ENCODE measurements at places on chromosomes 3 and 15.
A peak's percentile ranks its signal among the peaks of the same experiment; 100 is the strongest.

DNA sequence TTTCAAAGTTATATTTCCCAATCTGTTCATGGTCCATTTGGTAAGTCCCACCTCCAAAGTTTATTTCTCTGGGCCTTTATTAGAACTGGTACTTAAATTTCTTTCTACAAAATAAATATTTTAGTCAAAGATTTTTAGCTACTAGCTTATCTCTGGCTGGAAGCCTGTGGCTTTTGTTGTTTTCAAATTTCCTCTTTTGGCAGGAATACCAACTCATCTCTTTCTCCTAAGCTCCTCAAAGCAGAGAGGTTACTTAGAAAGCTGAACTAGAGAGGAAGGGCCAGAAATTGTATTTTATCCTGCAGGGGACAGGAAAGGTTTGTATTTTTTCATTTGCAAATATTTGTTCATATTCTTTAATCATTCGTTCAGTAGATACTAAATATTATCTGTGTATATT, 227.8 kb downstream of the TBL1XR1 start:
- DNase-seq: no peak

DNA sequence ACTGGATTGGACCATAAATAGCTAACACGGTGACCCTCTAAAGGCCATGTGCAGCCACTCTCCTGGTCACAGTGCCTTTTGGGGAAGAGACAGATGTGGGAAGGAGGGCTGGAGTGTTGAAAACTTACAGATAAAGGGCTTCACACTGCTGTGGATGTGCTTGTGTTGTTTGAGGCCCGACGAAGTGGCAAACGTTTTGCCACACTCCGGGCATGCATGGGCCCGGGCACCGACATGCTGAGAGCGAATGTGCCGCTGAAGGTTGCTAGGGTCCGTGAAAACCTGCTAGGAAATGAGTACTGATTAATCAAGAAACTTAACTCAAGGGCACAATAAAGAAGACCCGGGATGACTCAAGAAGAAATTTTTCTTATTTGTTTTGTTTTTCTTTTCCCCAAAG, 542.6 kb downstream of the MECOM start:
- DNase-seq: no peak

DNA sequence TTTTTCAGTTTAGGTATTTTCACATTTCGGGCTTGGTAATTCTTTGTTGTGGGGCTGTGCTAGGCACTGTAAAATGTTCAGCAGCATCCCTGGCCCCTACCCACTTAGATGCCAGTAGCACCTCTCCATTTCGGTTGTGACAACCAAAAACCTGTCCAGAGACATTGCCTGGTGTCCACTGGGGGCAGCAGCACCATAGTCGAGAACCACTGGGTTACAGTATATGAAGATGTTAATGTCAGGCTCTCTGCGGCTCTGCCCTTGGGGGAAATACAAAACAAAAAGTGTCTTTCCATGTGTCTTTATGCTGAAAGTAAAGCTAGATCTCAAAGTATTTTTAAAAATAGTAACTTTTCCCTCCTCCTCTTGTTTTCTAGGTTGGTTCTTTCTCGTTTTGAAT, 177.2 kb downstream of the ITPR1 start:
- DNase-seq: peak; percentile 48

GRCh38 chr3:10855871-10856662, 40.0 kb downstream of the SLC6A11 start:
- DNase-seq: peak; percentile 40

- no peak for DNase-seq
Measured at GRCh38 chr15:98151096-98151495, 190.6 kb downstream of the ARRDC4 start.
